ENCODE measurements at places on chromosomes 6 and 20. TPM values are rescaled to one million over a fixed set of nuclear protein-coding genes. Genes with fewer than 3 reads are reported as not detected.

SNAI1 gene
- 0.64 TPM for polyA plus RNA-seq

RSPH3 gene
- polyA plus RNA-seq = 1.3 TPM

SAPCD1 gene
- polyA plus RNA-seq = not detected

ADGRF5 gene
- not detected for polyA plus RNA-seq

RNASET2 gene
- 283 TPM for polyA plus RNA-seq

ADGB gene
- not detected for polyA plus RNA-seq

SIM1 gene
- not detected for polyA plus RNA-seq

SEL1L2 gene
- polyA plus RNA-seq = not detected

CFAP61 gene
- not detected for polyA plus RNA-seq

ARFGEF3 gene
- polyA plus RNA-seq = not detected

EPHA7 gene
- polyA plus RNA-seq = not detected

NKAPL gene
- polyA plus RNA-seq = not detected

CNKSR3 gene
- polyA plus RNA-seq = 0.01 TPM

TRIM15 gene
- not detected for polyA plus RNA-seq

SLC16A10 gene
- 27.7 TPM for polyA plus RNA-seq

ZNF217 gene
- 25.3 TPM for polyA plus RNA-seq

PKIB gene
- 0.75 TPM for polyA plus RNA-seq

ZNF451 gene
- 26.6 TPM for polyA plus RNA-seq

ANGPT4 gene
- polyA plus RNA-seq = not detected

TSPO2 gene
- polyA plus RNA-seq = not detected

FNDC11 gene
- polyA plus RNA-seq = 0.25 TPM

TDRD6 gene
- polyA plus RNA-seq = not detected

Data from naive thymus-derived CD8-positive, alpha-beta T cell (primary cell).